ENCODE measurements at places on chromosomes 3 and 15. TPM values are rescaled to one million over a fixed set of nuclear protein-coding genes. Genes with fewer than 3 reads are reported as not detected.

GRCh38 chr15:88909956-88910831, 3.0 kb downstream of the MFGE8 start:
- peak; percentile 63 for DNase-seq

The LRRC2 gene
- 4.1 TPM for total RNA-seq

GRCh38 chr3:149898771-149899170, 71.9 kb downstream of the PFN2 start:
- peak; percentile 76 for DNase-seq

The HYAL3 gene
- 1.3 TPM for total RNA-seq

DNA sequence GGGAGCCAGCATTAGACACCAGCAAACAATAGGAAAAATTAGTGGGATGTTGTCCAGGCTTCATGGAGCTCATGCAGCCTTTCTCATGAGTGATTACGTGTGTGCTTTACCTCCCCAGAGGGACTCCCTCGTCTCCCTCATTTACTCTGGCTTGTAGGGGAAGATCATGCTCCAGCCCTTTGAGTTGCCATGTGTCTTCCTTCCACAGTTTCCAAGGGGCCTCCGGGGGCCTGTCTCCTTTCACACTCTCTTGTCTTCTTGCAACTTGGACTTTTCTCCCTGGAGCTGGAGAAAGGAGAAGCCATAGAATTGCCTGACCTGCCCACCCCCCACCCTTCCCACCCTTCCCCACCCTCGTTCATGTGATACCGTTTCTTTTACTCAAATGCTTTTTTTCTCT, 98.7 kb downstream of the FAM43A start:
- DNase-seq: no peak

DNA sequence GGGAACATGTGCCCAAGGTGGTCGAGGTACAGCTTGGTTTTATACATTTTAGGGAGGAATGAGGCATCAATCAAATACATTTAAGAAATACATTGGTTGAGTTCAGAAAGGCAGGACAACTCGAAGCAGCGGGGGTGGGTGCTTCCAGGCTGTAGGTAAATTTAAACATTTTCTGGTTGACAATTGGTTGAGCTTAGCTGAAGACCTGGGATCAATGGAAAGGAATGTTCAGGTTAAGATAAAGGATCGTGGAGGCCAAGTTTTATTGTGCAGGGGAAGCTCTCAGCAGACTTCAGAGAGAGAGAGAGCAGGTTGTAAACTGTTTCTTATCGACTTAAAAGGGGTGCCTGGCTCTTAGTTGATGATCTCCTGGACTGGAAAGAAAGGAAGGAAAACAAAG, 11.3 kb downstream of the CPN2 start:
- no peak for DNase-seq

GRCh38 chr3:186871403-186871924, 29.0 kb downstream of the ADIPOQ start:
- peak; percentile 52 for DNase-seq

The SAMD7 gene
- total RNA-seq: not detected

The ACP3 gene
- 0.44 TPM for total RNA-seq

The FOXB1 gene
- total RNA-seq: not detected

DNA sequence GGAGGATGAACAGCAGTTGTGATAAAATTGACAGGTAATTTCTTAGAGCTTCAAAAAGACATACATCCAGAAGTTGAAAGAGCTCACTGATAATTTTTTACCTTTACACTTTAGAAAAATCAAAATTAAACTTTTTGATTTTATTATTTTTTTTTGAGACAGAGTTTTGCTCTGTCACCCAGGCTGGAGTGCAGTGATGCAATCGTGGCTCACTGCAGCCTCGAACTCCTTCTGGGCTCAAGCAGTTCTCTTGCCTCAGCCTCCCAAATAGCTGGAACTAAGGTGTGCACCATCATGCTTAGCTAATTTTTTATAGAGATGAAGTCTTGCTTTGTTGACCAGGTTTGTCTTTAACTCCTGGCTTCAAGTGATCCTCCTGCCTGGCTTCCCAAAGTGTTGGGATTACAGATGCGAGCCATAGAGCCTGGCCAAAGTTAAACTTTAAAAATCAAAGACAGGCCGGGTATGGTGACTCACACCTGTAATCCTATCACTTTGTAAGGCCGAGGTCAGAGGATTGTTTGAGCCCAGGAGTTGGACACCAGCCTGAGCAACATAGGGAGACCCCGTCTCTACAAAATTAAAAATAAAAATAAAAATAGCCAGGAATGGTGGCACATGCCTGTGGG, 21.7 kb downstream of the PLA2G4F start:
- no peak for DNase-seq

The MME gene
- total RNA-seq: 16.1 TPM

DNA sequence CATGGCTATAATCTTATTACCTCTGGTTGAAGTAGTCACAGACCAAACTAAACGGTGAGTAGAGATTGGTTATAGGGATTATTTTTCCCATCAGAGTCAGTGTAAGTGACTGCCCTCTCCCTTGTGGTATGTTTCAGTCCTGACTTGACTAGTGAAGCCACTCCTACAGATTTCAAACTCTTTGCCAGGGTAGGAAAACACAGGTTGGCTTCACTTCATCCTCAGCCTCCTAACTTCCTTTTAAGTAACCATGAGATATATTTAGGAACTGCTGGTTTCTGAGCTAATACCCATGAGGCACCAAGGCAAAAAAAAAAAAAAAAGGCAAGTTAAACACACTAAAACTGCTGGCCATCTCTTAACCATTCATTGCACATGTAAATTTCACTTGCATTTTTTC, 349.2 kb upstream of the MCTP2 start:
- DNase-seq: peak; percentile 48

DNA sequence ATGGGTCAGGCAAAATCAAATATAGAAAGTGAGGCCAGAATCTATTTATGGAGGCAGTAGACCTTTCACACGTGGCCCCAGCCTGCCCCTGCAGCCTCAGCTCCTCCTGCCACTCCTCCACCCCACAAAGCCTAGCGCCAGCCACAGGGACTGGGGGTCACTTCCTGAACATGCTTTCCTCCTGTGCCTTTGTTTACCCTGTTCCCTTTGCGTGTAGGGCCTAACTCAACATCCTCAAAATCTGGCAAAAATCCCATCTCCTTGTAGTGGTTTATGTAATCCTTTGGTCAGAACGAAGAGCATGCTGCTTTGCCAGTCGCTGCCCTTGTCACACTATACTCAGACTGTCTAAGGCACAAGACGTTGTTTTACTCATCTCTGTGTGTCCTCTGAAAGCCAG, 39.6 kb downstream of the KBTBD12 start:
- peak; percentile 55 for DNase-seq

DNA sequence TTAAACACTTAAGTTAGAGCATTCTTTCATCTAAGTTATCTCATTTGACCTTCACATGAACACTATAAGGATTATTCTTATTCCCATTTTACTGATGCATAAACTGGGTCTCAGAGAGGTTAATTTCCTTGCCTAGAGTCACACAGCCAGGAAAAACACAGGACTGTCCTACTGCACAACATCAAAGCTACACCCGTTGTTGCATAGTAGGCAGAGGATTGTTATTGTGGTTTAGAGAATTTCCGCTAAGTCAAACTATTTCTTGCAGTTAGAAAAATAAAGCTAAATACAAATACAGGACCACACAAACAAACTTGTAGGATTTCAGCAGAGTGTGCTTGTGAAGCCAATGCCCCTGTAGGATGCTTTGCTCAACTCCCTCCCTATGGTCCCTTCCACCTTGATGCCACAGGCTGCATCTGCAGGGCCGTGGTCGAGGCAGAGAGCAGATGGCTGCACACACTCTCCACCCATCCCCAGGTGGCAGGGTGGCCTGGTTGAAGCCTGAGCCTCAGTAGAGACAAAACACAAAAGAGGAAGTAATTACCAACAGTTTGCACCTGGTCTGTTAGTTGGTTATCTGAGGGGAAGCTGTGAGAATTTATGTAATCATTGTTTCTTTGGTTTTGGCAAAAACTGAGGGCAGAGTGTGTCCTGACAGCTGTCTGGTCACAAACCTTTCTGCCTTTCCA, 41.1 kb upstream of the SKOR1 start:
- no peak for DNase-seq

DNA sequence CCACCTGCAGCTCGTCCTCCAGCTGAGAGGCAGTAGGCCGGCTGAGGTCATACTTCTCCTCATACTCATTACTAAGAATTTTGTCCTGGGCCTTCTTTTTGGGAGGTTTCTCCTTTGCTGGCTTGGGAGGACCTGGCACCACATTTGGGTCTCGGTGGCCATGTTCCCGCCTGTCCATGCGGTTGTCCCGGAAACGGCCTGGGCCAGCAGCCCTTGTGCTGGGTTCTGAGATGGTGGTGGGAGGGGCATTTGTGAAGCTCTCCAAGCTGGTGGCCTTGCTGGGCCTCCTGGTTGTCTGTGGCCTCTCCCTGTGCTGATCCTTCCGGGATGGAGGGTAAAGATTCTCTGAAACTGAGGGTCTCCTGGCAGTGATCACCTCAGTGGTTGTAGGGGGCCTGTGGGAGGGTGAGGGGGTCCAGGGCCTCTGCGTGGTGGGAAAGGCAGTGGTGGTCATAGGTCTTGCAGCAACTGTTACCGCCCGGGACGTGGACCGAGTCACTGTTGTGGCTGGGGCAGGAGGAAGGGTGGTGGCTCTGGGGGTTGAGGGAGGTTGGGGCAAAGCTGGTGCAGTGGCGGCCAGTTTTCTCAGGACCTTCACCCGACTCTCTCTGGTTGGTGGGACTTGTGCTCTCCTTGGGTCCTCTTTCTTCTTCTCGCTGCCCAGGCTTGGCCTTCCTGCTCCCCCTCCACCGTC, 2.5 kb downstream of the CCDC80 start:
- DNase-seq: no peak

GRCh38 chr15:89359471-89360293, 25.1 kb upstream of the POLG start:
- DNase-seq: no peak

DNA sequence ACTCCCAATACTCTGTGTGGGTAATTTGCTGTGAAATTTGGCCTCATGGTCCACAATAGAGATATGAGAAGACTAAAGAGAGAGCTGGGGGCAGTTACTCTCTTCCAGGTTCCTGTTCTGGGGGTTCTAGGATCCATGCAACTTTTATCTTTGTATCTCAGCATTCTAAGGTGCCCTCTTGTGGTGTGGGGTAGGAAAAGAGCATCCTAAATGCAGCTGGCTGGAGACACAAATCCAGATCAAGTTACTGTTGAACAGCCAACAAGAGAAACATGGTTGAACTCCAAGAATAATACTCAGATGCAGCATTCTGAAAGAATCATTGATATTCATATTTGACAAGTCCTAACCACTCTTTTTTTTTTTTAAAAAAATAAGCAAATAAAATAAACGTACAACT, 238.2 kb downstream of the GREM1 start:
- DNase-seq: peak; percentile 80

GRCh38 chr3:12287727-12288181, 1.1 kb upstream of the PPARG start:
- DNase-seq: peak; percentile 33

- DNase-seq: peak; percentile 80
These were observed 165.1 kb upstream of the STAC start for GRCh38 chr3:36215241-36215640.

GRCh38 chr3:74906181-74906580, 291.7 kb upstream of the CNTN3 start:
- no peak for DNase-seq

The GOLGA6B gene
- not detected for total RNA-seq

Measured in muscle of leg (tissue), 16 donors.